HAP-1 (cell line): ENCODE measurements at places on chromosomes 1 and 21.

DNA sequence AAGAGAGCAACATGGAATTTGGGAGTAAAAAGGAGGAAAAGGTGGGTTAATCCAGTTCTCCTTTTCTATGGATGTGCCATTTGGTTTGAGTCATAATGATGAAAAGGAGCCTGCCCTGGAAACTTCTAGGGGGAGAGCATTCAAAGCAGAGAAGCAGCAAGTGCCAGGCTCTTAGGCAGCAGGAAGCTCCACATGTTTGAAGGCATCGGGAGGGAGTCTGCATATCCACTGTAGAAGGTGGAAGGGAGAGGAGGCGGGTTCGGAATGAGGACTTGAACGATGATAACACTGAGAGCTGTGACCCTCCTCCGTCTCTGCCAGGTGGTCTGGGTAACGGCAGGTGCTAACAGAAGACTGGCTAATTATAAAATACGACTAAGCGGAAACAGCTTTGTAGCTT is 128.2 kb downstream of the RYR2 start:
- DNase-seq, result no peak

DNA sequence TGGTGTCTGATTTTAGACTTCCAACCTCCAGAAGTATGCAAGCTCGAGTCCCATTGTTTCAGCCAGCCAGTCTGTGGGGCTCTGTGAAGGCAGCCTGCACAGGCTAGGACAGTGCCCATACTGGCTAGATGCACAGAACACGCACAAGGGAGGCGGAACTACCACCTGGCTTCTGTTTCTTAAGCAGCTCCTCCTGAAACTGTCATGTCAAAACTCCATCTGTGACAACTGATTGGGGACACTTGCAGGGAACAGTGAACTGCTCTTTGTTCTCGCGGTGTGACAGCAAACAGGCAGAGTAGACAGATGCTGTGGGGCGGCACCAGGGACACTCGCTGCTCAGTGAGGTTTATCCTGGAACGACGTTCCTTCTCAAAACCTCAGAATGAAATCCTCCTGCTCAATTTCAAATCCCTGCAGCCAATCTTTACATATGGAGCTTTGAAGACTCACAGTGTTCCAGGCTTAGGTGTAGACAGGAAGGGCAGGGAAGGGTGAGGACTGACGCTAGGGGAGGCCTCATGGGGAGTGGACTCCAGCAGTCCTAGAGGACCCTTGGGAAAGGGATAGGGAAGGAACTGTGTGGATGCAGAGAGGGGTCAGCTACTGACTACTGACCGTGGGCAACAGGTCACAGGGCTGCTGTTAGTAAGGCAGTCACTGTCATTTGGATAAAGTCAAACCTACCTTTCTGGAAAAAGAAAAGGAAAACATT is 73.8 kb downstream of the ERG start:
- no peak for DNase-seq

GRCh38 chr1:93988634-93989350 is 79.6 kb upstream of the GCLM start:
- no peak for DNase-seq

- DNase-seq, result no peak
Observed at GRCh38 chr1:100349246-100349645, 3.1 kb upstream of the CDC14A start.

GRCh38 chr1:200561856-200562214 is 58.7 kb downstream of the KIF14 start:
- no peak for DNase-seq

DNA sequence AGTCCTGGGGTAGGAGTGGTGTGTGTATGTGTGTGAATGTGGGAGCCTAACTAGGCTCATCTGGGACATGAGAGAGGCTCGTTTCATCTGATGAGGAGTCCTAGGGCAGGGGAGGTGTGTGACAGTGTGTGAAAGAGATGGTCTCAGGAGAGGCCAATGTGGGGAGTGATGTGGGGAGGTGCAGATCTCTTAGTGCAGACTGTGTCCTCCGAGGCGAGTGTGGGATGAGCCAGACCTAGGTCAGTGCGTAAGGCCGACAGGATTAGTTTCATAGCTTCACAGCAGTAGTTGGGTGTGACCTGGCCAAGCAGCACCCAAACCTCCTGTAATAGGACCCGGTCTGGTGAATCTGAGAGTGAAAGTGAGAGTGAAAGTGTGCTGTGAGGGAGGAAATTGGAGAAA is 94.7 kb downstream of the LIPI start:
- DNase-seq, result no peak

DNA sequence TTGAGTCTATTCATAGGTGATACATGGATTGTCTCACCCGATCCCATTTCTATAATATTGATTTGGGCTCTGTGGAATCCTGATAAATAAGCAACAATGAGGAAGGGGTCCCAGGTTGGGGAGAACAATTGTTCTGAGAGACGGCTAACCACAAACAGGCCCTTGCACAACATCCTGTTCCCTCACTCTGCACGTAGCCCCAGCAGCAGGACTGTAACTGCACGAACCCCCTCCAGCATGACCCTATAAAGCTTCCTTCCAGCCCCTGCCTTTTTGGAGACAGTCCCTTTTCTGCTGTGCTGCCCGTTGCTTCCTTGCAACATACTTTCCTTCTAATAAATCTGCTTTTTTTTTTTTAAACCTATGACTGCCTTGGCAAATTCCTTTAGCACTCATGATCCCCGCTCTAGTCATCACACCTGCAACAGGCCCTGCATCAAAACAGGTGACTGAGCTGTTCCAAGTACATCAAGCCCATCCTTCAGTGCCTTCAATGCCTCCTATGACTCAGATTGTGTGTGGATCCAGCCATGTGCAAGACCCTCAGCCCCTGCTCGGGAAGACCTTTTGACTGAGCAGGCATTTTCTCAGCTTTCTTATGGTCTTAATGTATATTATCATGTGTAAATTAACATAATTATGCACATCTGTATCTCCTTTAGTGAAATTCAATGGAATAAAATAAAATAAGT is 63.7 kb upstream of the B3GALNT2 start:
- DNase-seq, result no peak
